ENCODE measurements at places on chromosomes 4 and X. TPM values are rescaled to one million over a fixed set of nuclear protein-coding genes. Genes with fewer than 3 reads are reported as not detected.
A peak's percentile ranks its signal among the peaks of the same experiment; 100 is the strongest.

DNA sequence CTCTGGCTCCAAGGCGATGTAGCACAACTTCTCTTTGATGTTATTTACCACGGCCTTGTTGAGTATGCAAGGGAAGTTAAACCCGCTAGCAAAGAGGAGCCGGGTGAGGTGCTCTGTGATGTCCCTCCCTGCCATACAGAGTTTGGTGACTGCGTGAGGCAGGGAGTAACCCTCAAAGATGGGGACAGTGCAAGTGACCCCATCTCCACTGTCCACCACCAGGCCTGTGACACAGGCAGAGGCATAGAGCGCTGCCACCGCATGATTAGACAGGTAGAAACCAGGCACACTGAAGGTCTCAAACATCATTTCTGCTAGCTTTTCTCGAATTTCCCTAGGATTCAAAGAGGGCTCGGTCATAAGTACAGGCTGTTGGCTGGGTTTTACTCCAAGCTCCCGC lies 677 bp downstream of the ACTRT1 start:
- no peak for DNase-seq

GRCh38 chrX:148567779-148568178 lies 67.4 kb downstream of the AFF2 start:
- DNase-seq: no peak

- no peak for DNase-seq
Observed at GRCh38 chrX:135382260-135382659, 39.5 kb upstream of the SMIM10L2A start.

GRCh38 chrX:46180258-46180687 lies 364.9 kb downstream of the ZNF674 start:
- peak; percentile 47 for DNase-seq

DNA sequence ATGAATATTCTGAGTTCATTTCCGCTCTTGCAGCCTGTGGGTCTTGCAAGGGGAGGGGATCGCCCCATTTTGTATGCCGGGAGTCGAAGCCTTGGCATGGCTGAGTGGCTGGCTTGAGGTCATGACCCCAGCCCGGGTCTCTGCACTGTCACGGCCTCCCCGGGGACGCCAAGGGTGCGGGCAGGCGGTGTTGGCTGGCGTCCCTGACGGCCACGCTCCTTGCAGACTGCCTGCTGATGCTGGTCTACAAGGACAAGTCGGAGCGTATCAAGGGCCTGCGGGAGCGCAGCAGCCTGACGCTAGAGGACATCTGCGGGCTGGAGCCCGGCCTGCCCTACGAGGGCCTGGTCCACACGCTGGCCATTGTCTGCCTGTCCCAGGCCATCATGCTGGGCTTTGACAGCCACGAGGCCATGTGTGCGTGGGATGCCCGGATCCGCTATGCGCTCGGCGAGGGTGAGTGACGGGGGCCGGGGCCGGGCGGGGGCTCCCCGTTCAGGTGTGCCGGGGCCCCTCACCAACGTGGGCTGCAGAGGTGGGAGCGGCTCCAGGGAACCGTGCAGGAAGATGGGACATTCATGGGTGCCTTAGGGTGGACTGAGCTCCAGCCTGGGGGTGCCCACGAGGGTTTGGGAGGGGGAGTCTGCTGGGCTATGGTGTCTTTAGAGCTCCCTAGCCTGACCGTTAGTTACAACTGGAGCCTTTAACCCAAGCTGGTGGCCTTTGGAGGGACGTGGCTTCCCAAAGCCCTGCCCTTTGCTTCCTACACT lies 10.3 kb downstream of the DOK7 start:
- no peak for DNase-seq

GRCh38 chr4:71259911-71260331 lies 78.9 kb upstream of the SLC4A4 start:
- DNase-seq: no peak

DNA sequence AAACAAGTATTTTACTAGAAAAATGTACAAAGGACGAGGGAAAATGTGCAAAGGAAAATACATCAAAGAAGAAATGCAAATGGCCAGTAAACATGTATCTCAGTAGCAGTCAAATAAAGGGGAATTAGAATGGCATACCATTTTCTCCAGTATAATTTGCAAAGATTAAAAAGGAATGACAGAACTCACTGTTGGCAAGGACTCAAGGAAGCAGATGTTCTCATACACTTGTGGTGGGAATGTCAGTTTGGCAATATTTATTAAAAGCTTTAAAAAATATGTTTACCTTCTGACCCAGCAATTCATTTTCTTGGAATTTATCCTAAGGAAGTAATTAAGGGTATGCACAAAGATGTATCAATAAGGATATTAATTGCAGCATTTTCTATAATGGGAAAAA lies 7.6 kb downstream of the CLCN5 start:
- peak; percentile 34 for DNase-seq

DNA sequence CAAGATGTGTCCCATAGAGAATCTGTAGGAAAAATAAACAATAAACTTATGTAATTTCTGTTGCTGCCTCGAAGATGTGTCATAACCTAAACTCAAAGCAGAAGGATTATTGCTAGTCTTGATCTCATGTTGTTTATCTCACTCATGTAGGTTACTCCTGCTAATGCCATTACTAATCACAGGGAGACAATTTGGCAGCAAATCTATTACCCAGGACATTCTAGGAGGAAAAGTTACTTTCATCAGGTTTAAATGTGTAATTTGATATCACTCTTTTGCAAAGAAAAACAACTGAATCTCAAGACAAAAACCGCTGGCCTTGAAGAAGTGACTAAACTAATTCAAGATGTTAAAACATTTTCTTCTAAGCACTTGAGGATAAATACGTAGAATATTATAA lies 34.0 kb downstream of the LDOC1 start:
- no peak for DNase-seq

DNA sequence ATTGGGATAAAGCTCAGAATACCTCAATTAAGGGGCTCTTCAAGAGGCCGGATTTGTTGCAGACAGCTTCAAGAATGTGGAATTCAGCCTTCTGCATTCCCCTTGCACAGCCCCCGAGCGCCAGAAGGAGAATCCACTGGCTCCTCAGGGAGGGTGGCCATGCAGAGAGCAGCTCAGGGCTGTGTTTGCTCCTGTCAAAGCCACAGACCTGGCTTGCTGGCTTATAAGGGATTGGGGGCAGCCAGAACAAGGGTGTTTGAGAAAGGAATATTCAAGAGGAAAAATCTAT lies 36.8 kb downstream of the ING2 start:
- no peak for DNase-seq

DNA sequence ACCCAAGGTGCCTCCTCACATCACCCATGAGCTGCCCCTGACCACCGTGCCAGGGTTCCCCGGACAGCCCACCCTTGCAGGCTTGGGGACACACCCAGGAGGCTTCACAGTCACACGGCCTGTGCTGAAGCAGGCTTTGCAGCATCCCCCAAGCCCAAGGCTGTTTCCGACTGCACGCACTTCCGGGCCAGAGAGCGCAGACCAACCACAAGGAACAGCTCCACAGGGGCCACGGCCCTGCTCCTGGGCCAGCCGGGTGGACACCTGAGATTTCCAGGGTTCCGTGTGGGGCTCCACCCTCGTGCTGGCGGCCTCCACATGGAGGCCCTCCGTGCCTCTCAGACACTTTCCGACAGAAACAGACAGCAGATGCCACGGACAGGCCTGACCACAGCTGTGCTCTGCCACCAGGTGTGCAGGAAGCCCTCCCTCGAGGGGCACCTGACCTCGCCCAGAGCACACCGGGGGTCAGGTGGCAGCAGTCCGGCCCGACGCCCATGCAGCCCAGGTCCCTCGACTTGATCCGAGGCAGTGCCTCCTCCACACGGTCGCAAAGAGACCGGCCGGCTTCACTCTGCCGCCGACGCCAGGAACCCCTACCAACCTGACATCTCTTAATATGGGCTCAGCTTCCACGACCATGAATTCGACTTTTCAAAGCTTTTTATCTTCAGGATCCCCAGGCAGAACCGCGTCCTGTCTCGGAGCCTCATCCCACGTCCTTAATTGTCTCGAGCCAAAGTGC lies 8.0 kb downstream of the CTBP1 start:
- no peak for DNase-seq

DNA sequence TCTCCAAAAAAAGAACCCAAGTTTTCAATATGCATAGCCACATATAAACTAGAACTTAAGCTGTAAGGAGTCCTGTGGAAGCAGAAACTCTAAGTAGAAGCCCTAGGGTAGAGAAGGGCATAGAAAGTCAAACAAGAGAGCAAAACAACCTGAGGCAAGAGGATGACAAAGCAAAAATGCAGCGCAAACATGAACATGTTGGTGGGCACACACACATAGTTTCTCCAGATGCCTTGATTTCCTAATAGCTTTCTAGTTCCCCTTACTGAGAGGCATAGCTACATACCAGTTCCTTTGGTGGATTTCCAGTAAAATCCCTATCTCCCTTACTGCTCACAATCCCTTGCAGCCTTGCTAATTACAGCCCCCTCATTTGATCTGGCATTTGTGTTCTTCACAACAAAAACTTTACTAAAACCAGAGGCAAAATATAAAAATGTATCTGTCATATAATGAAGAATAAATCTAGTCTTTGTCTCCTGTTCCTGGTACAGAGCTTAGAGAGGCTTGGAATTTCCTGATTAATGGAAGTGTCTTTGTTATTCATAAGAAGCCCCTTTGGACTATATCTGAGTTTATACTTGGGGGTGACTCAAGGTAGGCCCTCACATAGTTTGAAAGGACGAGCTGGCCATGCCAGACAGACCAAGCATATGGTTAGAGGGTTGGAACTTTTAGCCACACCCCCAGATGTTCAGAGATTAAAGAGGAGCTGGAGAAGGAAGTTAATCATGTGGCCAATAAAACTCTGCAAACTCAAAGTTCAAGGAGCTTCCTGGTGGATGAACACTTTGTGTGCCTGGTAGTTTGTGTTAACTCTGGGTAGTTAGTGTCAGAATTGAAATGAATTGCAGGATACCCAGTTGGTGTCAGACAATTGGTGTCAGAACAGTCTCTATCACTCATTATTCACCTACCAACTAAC lies 52.7 kb upstream of the ZCCHC13 start:
- peak; percentile 68 for DNase-seq

- peak; percentile 94 for DNase-seq
Observed at GRCh38 chr4:182189103-182189878, 53.9 kb upstream of the TENM3 start.

GRCh38 chrX:78796916-78797315 lies 49.4 kb downstream of the LPAR4 start:
- no peak for DNase-seq

DNA sequence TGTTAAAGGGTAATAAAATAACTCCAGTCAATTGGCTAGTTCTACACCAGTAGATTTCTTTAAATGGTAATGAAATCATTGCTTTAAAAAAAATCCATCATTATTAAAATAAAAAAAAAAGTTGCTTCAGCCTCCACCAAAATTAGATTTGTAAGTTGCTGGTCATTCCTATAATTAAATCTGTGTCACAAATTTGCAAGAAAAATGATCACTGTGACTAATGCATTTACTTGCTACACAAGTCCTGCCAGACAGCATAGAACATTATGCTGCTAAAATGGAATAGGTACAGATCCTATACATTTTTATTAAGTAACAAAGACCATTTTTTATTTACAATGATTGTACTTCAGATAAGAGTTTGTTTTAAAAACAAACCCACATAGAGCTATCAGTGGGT lies 85.8 kb downstream of the SLC10A7 start:
- no peak for DNase-seq

DNA sequence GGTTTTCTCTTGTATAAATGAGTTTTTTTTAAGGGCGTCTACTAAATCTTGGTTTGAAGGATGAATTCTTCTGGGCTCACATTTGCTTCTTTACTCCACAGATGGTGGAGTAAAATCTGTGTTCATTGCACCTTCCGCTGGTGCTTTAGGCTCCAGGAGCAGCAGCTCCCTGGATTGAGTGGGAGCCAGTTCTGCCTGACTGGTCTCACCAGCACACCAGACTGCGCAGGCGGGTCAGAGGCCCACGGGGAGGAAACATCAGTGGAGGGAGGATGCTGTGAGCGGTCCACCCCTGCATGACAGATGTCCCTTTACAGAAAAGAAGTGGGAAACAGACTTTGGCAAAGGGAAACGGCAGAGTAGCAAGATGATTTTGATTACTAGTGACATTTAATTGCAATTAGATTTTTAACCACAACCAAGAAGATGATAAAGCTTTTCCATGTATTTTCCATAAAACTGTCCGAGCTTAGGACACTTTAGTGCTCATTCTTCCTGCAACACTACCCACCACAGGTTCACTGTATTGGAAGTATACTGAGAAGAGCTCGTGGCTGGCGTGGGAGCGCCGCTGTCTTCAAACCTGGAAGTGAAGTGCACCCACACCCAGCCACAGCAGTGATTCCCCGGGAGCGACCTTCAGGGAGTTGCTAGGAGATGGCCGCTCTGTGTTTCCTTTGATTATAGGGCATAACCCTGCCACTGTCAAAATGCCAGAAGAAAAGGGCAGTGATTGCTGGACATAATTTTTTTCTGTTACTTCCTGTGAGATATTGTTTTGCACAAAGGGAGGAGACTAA lies 95.2 kb downstream of the SORBS2 start:
- DNase-seq: no peak

- no peak for DNase-seq
Observed at GRCh38 chrX:123358457-123358856, 174.4 kb downstream of the GRIA3 start.

GRCh38 chrX:44507292-44507691 lies 35.4 kb downstream of the FUNDC1 start:
- DNase-seq: no peak

DNA sequence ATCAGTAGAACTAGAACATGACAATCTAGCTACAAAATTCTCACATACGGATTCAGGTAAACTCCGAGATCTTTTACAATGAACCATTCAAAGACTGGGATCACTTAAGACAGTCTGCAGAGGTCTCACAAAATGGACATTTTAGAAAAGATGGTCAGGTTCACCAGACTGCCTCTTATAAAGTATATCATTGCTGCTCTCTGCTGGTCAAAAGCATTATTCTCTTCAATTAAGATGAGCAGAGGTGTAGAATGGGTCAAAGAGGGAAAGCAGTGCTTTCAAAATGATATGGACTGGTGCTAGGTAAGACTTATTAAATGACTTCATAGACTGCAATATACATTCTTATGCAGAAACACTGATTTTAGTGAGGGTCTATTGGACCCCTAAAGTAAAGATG lies 434.7 kb downstream of the PACRGL start:
- DNase-seq: no peak

GRCh38 chr4:24168658-24169057 lies 278.8 kb upstream of the PPARGC1A start:
- DNase-seq: no peak

- DNase-seq: no peak
Observed at GRCh38 chrX:40088803-40089540, 8.8 kb downstream of the BCOR start.

The SSX4B gene
- not detected for total RNA-seq

The CABS1 gene
- not detected for total RNA-seq

The ASB11 gene
- not detected for total RNA-seq

The SAT1 gene
- 55.9 TPM for total RNA-seq

The PRDM8 gene
- 5.7 TPM for total RNA-seq

The CXCL9 gene
- not detected for total RNA-seq

The SYTL5 gene
- 0.56 TPM for total RNA-seq

The VEGFC gene
- 26.9 TPM for total RNA-seq

The DNAAF6 gene
- total RNA-seq: not detected

The KLHL15 gene
- 11.1 TPM for total RNA-seq

The MAGEA2 gene
- not detected for total RNA-seq
